ENCODE measurements at places on chromosomes 4 and X. TPM values are rescaled to one million over a fixed set of nuclear protein-coding genes. Genes with fewer than 3 reads are reported as not detected.

- H3K27me3 ChIP-seq: no peaks in the 10 kb centered on the region
- no peaks in the 10 kb centered on the region for H3K36me3 ChIP-seq
- peak overlapping the region; percentile 0 for H3K27ac ChIP-seq
- peaks cover 31% of the 10 kb centered on the region for H3K4me1 ChIP-seq
These were observed 127.6 kb upstream of the RBPJ start for GRCh38 chr4:26192899-26193869.

GRCh38 chrX:21374994-21375707 is 933 bp downstream of the CNKSR2 start:
- H3K36me3 ChIP-seq: no peaks in the 10 kb centered on the region
- H3K4me3 ChIP-seq: peak overlapping the region; percentile 92
- no peaks in the 10 kb centered on the region for H3K27me3 ChIP-seq
- H3K27ac ChIP-seq: no peak overlapping the region
- DNase-seq: no peak

GRCh38 chr4:7808752-7809151 is 130.9 kb downstream of the AFAP1 start:
- peaks cover 11% of the 10 kb centered on the region for H3K4me1 ChIP-seq
- no peak overlapping the region for H3K4me3 ChIP-seq
- peaks cover 3% of the 10 kb centered on the region for H3K36me3 ChIP-seq
- peak overlapping the region; percentile 32 for H3K27ac ChIP-seq
- DNase-seq: no peak

Gene MAN2B2
- total RNA-seq: 27.0 TPM

Measured in T-helper 17 cell (primary cell).